ENCODE measurements at places on chromosomes 6 and 20.

DNA sequence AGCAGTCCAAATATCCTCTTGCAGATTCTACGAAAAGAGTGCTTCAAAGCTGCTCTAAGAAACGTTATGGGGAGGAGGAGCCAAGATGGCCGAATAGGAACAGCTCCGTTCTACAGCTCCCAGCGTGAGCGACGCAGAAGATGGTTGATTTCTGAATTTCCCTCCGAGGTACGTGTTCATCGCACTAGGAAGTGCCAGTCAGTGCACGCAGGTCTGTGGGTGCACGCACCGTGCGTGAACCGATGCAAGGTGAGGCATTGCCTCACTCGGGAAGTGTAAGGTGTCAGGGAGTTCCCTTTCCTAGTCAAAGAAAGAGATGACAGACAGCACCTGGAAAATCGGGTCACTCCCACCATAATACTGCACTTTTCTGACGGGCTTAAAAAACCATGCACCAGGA lies 272.1 kb upstream of the DEFB115 start:
- no peaks in the 10 kb centered on the region for H3K36me3 ChIP-seq
- no peak for DNase-seq
- no peak overlapping the region for H3K27ac ChIP-seq
- H3K4me3 ChIP-seq = no peak overlapping the region
- H3K27me3 ChIP-seq = no peaks in the 10 kb centered on the region
- H3K4me1 ChIP-seq = no peaks in the 10 kb centered on the region

DNA sequence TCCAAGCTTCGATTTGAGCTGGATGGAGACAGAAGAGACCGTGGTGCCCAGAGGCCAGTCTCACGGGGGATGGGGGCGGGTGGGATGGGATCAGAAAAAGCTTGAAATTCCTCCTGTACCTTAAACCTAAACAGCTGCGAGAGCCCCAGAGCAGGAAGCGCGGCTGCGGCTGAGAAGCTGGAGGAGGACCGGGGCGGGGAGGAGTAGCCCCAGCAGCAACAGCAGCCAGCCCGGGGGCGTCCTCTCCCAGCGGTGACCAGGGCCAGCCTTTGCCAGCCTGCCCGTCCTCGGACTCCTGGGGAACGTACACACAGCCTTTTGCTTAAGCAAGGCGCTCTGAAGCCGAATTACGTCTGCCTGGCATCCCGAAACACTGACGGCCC lies 17.4 kb upstream of the PRDM13 start:
- H3K36me3 ChIP-seq = no peaks in the 10 kb centered on the region
- no peaks in the 10 kb centered on the region for H3K27me3 ChIP-seq
- peak overlapping the region; percentile 55 for H3K4me3 ChIP-seq
- no peak overlapping the region for H3K27ac ChIP-seq
- no peak for DNase-seq

- H3K36me3 ChIP-seq = no peaks in the 10 kb centered on the region
- H3K27ac ChIP-seq = peak overlapping the region; percentile 74
- H3K4me3 ChIP-seq = no peak overlapping the region
- H3K4me1 ChIP-seq = peaks cover 73% of the 10 kb centered on the region
- no peaks in the 10 kb centered on the region for H3K27me3 ChIP-seq
- no peak for DNase-seq
Observed at GRCh38 chr20:62374331-62375152, 7.4 kb upstream of the LAMA5 start.

DNA sequence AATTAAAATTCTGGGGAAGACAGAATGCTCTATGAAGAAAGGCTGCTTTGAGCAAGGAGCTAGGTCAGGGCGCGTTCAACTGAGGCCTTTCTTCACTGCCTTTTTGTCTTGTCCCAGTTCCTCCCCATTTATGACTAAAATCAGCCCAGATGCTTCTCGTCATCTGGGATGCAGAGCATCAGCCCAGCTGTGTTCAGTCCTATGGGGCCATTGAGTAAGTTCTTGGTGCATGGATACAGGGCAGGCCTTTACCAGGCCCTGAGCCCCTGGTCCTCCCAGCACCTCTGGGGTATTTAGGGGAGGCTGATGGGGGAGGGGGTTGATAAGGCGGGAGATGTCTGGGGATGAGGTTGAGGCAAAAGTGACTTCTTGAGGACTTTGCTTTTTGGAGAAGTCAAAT lies 55.7 kb downstream of the PTPN1 start:
- H3K27me3 ChIP-seq = no peaks in the 10 kb centered on the region
- DNase-seq = no peak
- H3K36me3 ChIP-seq = no peaks in the 10 kb centered on the region
- no peak overlapping the region for H3K4me3 ChIP-seq

- H3K4me3 ChIP-seq = no peak overlapping the region
- H3K27ac ChIP-seq = no peak overlapping the region
- no peaks in the 10 kb centered on the region for H3K4me1 ChIP-seq
- peaks cover 9% of the 10 kb centered on the region for H3K36me3 ChIP-seq
- DNase-seq = no peak
- H3K27me3 ChIP-seq = no peaks in the 10 kb centered on the region
Observed at GRCh38 chr20:33783256-33783655, 27.9 kb upstream of the CHMP4B start.

GRCh38 chr6:25042036-25042521 lies 106.3 kb upstream of the RIPOR2 start:
- H3K4me3 ChIP-seq = no peak overlapping the region
- no peaks in the 10 kb centered on the region for H3K27me3 ChIP-seq
- DNase-seq = no peak
- H3K4me1 ChIP-seq = no peaks in the 10 kb centered on the region
- H3K36me3 ChIP-seq = no peaks in the 10 kb centered on the region

DNA sequence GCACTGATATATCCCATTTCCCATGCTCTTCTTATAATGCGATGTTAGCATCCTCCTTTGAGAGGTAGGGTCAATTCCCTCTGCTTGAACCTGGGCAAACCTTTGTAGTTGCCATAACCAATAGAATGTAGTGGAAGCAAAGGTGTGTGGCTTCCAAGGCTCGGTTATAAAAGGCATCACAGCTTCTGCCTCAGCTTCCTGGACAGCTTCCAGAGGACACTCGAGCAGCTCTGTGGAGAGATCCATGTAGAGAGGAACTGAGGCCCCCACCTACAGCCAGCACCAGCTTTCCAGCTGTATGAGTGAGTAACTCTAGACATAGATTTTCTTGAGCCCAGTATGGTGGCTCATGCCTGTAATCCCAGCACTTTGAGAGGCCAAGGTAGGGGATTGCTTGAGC lies 36.7 kb downstream of the FGD2 start:
- H3K4me3 ChIP-seq = no peak overlapping the region
- no peaks in the 10 kb centered on the region for H3K27me3 ChIP-seq
- H3K27ac ChIP-seq = no peak overlapping the region

DNA sequence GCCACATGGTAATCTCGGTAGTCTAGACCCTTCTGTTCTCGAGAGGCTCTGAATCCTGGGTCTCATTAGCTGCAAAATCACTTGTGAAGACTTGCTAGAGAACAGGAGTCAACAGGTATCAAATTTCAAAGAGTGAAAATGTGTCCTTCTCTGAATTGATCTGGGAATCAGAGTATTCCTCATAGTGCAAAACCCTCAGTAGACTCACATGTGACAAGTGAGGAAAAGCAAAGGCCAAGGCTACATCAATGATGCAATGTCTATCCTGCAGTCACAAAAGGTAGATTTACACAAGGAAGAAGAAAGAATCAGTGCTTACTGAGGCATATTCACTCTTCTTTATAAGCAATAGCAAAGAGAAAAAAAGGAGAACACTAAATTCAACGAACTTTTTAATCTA lies 1220.0 kb upstream of the GJE1 start:
- no peak for DNase-seq
- H3K4me1 ChIP-seq = no peaks in the 10 kb centered on the region
- no peak overlapping the region for H3K4me3 ChIP-seq
- no peaks in the 10 kb centered on the region for H3K36me3 ChIP-seq

- H3K36me3 ChIP-seq = no peaks in the 10 kb centered on the region
- no peak for DNase-seq
- H3K27me3 ChIP-seq = no peaks in the 10 kb centered on the region
- no peak overlapping the region for H3K4me3 ChIP-seq
- H3K27ac ChIP-seq = peak overlapping the region; percentile 79
- peaks cover 44% of the 10 kb centered on the region for H3K4me1 ChIP-seq
Observed at GRCh38 chr20:10596710-10597121, 77.1 kb downstream of the JAG1 start.

All from vagina (tissue), 2 donors.